DMS 273 treated with DMSO at 0.1 percent for 48 hours (cell line): ENCODE measurements at places on chromosomes 5 and 9.
A peak's percentile ranks its signal among the peaks of the same experiment; 100 is the strongest.

GRCh38 chr5:38468978-38469706, 87.3 kb downstream of the LIFR start:
- DNase-seq = no peak

- DNase-seq = no peak
Observed at GRCh38 chr5:68771221-68771620, 322.6 kb upstream of the SLC30A5 start.

DNA sequence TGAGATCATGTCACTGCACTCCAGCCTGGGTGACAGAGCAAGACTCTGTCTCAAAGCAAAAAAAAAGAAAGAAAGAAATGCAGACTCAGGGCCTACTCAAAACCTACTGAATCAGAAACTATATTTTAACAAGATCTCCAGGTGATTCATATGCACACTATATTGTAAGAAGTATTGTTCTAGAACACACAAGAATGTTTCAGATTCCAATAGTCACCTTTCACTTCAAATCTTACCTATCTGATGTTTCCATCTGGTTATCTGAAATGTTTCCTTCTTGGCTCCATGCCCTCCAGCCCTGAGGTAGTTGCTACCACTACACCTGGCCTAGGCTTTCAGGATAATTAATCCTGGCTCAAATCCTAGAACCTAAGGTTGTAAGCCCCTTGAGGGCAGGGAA, 36.8 kb upstream of the SNX2 start:
- DNase-seq = no peak

GRCh38 chr9:111803924-111804323, 9.2 kb upstream of the SHOC1 start:
- no peak for DNase-seq

- no peak for DNase-seq
Observed at GRCh38 chr9:73239570-73240265, 88.1 kb downstream of the ANXA1 start.

GRCh38 chr5:59086024-59086423, 503.1 kb downstream of the RAB3C start:
- DNase-seq = no peak

- DNase-seq = no peak
Observed at GRCh38 chr9:69131682-69132081, 42.4 kb upstream of the TJP2 start.

- no peak for DNase-seq
Observed at GRCh38 chr5:88845081-88845697, 37.8 kb downstream of the MEF2C start.

DNA sequence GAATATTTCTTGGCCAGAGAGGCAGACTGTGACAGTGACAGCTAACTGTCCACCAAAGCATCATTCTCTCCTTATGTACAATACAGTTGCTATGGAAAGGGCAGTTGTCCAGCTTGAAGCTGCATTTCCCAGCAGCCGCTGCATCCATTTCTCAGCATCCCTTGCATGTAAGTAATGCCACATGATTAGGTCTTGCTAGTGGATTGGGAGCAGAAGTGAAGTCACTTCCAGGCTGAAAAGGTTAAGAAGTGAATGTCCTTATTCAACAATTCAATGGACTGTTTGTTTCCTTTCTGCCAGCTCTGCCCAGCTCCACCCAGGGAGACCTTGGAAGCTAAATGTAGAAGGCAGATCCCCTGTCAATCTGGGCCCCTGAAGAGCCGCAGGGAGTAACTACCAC, 26.1 kb upstream of the RETREG1 start:
- DNase-seq = no peak

- no peak for DNase-seq
Observed at GRCh38 chr9:1083325-1083913, 33.3 kb downstream of the DMRT2 start.

DNA sequence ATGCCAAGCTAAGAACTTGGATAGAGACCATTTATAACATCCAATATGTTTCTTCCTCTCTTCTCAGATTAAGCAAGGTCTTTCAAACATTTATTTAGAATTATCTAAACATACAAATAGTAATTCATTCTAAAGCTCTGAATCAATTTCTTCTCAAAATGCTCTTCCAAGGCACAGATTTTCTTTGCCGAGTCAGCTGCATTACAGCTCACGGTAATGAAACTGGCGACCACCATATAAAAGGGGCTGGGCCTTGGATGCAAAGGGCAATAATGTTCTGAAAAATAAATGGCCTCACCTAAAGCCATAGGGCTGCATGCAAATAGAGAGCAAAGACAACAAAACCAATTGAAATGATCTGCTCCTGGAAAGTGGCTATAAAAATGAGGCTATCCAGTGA, 63.8 kb downstream of the MED27 start:
- no peak for DNase-seq

- no peak for DNase-seq
Observed at GRCh38 chr5:88081877-88082276, 186.8 kb downstream of the TMEM161B start.

DNA sequence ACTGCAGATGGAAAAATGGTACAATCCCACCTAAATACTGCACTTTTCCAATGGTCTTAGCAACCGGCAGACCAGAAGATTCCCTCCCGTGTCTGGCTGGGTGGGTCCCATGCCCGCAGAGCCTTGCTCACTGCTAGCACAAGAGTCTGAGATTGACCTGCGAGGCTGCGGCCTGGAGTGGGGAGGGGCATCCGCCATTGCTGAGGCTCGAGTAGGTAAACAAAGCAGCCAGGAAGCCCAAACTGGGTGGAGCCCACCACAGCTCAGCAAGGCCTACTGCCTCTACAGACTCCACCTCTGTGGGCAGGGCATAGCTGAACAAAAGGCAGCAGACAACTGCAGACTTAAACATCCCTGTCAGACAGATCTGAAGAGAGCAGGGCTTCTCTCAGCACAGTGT, 221.6 kb upstream of the CTNND2 start:
- no peak for DNase-seq

GRCh38 chr9:69433392-69433791, 108.4 kb downstream of the ENTREP1 start:
- no peak for DNase-seq

GRCh38 chr5:80959768-80960442, at the start of gene RASGRF2:
Gene RASGRF2, plus strand, starts transcription at chr5:80960363. Its CDS starts 376 bp downstream, at chr5:80960739.
- DNase-seq = peak; percentile 43

DNA sequence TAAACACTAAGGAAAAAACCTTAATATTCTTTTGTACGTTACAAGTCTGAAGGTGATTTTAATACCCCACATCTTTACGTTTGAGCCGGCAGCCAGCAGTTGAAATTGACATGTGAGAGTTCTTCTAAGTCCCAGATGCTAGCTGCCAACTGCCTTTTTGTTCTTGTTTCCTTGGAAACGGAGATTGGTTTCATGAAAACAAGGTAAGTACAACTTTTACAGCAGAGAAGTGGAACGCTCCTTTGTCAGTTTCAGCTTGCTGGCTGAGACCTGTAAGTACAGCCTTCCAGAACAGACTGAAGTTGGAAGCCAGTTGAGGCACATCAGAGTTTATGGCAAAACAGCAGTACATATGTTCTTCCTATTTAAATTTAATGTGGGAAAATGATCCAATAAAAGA, 1018.4 kb upstream of the ARRDC3 start:
- DNase-seq = peak; percentile 25

- no peak for DNase-seq
Observed at GRCh38 chr9:133464638-133465037, 4.9 kb downstream of the CACFD1 start.

DNA sequence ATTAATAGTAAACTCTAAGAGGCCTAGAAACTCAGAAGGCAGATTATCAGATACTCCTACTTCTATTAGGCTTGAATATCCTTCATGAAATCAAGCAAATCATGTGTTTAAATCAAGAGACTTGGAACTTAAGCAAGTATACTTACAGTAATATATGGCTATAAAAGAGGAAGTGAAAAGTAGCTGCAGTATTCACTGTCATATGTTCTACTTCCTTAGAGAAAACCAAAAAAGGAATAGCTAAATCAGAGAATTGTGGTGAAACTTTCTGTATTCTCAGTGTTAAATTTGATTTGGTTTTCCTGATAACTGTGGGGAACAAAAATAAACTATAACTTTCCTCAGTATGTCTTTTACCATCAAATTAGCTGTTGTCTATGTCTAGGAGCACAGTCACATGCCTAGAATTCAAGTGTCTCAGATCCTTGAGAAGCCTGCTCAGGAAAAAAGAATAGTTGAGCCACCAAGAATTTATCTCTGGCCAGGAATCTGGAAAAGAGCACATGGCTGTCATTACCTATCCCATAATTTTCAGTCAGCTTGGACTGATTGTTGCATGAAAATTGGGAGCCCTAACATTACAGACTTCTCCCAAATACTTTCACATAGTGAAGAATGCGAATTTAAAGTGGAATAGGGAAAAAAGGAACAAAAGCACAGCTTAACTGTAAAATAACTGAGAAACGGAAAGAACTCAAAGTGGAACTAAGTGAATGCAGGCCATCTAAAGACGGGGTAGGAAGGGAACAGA, 1.7 kb downstream of the FKBP15 start:
- no peak for DNase-seq

- no peak for DNase-seq
Observed at GRCh38 chr9:17021387-17021970, 113.4 kb upstream of the CNTLN start.

DNA sequence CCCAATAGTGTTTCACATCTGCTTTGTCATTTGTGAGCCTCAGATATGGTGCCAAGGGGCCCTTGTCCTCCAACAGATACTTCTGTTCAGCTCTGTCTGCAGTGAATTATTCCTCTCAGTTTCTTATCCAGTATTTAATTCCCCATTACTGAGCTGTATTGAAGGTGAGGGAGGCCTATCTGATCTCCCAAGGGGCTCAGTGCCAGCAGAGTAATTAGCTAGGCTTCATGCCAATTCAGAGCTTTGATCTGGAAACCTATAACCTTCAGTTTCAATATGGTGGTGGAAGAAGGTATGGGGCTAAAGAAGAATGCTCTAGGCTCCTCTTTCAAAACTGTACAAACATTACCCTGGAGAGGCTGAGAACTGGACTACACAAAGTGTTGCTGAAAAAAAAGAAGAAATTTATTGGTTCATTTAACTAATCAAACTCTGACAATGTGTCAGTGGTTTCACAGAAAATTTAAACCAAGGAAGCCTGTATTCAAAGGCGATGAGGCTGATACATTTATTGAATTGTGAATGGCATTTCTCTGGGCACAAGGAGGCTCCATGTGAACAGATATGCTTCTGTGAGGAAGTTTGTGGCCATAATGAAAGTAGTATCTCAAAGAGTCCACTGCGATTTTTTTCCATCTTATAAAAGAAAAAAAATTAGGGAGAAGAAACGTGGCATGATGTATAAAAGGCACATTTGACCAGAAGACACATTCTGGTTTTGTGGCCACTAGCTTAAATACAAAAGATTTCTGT, 397.8 kb downstream of the TLE4 start:
- peak; percentile 58 for DNase-seq

GRCh38 chr9:90074316-90074962, 469.6 kb downstream of the GADD45G start:
- no peak for DNase-seq

- no peak for DNase-seq
Observed at GRCh38 chr5:163094492-163095180, 342.8 kb upstream of the CCNG1 start.
